ENCODE measurements at places on chromosomes 7 and 10.

- no peak for DNase-seq
Observed at GRCh38 chr10:33506838-33507661, 172.6 kb upstream of the NRP1 start.

DNA sequence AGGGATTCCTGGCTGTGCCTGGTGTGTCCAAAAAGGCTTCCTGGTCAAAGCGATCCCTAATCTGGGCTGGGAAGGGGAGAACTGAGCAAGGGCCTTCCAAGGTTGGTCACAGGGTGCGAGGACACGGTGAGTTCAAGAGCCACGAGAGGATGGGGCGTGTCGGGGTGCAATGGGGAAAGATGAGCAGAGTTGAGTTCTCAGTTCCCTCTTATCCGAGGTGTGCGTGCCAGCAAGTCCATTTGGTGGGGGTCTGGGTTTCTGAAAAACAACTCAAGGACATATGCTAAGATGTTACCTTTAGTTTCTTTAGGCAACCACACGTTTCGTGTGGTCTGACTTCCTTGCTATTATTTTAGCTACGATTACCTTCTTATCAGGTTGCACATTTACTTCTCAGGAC lies 1.3 kb downstream of the ZNF775 start:
- no peak for DNase-seq

DNA sequence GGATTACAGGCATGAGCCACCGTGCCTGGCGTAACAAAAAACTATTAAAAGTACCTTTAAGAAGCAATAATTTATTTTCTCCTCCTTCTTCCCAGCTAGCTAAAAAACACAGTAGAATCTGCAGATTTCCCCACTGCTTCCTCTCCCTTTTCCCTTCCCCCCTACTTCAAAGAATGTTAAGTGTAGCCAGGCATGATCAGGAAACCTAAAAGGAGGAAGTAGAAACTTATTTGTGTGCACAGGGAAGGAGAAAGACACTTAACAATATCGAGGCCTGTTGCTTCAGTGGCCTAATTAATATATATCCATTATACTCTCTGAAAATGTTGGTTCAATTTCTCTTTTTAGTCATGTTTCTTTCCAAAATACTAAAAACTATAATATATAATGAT lies 127.7 kb downstream of the NRBF2 start:
- no peak for DNase-seq

GRCh38 chr7:120792091-120792860 lies 65.7 kb downstream of the TSPAN12 start:
- DNase-seq: peak; percentile 16

GRCh38 chr7:44291733-44292419 lies 33.5 kb downstream of the CAMK2B start:
- DNase-seq: no peak

- no peak for DNase-seq
Observed at GRCh38 chr10:87694011-87694794, 34.5 kb downstream of the PAPSS2 start.

GRCh38 chr7:78159545-78159944 lies 361.0 kb downstream of the PHTF2 start:
- no peak for DNase-seq

DNA sequence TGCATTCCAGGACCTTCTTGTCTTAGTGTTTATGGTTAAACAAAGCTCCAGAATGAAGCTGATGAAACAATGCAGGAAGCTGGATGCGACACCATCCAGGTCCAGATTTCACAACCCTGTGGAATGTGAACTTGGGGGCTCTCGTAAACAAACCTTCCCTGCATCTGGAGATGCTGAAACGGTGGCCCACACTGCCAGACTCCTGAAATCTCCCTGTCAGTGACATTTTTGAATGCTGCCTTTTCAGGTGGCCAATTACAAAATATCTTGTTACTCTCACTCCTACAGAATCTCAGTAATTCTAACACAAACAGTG lies 18.8 kb downstream of the VIPR2 start:
- no peak for DNase-seq

DNA sequence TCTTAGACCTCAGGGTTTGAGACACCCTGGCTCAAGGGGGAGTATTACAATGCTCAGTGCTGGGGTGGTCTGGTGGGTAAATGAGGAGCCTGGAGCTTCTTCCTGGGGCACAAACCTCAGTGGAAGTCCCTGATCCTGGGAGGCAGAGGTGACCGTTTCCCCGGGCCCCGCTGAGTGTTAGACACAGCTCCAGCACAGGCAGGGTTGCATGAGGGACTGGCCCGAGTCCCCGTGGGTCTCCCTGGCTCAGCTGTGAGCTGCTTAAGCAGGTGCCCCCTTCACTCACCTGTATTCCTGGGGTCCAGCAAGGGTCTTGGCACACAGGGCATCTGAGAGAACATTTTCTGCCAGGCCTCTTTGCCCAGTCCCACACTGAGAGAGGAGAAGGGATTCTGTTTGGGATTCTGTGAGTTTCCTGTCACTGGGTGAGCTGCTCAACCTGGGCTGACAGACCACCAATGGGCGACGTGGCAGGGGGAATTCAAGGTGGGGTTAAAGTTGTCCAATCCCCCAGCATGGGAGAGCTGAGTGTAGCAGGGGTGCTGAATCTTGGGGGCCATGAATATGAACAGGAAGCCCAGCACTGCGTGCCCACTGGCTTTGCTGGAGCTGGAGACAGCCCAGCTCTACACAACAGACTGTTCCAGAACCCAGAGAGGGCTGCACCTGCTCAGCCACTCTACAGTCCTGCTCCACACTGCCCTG lies 29.9 kb downstream of the DDIT4 start:
- DNase-seq: no peak

GRCh38 chr10:63498665-63499064 lies 22.5 kb upstream of the REEP3 start:
- no peak for DNase-seq

- DNase-seq: no peak
Observed at GRCh38 chr7:92359801-92360200, 87.5 kb upstream of the GATAD1 start.

DNA sequence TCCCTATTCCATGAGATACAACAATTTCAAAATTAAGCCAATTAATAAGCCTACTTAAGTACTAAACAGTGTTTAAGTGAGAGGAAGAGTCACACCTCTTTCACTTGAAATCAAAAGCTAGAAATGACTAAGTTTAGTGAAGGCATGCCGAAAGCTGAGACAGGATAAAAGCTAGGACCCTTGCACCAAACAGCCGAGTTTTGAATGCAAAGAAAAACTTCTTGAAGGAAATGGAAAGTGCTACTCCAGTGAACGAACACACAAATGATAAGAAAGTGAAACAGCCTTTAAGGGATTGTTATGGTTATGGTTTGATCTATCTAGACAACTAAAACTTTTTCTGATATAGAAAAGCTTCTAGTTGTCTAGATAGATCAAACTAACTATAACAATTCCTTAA lies 135.4 kb upstream of the KMT2E start:
- DNase-seq: no peak

GRCh38 chr10:24726626-24727025 lies 2.9 kb upstream of the ARHGAP21 start:
- no peak for DNase-seq

DNA sequence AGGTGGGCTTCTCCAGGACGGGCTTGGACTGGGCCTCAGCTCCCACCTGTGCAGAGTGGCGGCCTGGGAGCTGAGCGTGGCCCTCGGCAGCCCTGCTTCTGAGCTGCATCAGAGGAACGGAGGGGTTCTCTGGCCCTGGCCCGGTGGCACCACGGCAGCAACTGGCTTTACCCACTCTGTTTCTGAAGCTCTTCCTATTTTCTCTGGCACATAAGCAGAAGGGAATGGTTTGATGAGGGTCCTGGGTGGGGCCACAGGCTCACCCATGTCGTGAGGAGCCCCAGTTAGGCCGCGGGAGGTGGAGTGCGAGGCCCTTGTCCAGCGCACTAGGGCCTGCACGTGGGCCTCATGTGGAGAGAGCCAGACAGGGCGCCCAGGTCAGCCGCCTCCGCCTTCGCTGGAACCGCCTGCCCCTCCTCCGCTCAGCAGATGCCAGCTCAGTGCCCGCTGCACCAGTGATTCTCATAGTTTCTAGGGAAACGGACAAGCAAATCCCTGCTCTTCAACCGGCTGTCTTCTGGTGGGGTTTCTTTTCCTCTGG lies 284.0 kb downstream of the CELF2 start:
- DNase-seq: no peak

DNA sequence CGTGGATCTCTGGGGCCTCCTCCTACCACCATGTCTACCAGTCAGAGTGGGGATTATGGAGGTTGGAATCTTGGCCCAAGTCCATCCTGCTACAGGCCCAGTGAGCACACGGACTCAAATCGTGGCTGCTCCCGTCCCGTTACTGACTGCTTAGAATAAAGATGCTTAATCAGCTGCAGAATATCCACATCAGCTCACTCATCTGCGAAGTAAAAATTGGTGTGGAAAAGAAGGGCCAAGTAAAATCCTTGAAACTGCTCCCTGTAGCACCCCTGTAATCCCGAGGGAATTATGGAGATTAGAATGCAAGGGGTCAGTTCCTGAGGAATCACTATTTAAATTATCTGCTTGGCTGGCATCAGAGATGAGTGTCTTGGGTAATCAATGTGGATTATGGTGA lies 13.0 kb upstream of the HTR5A start:
- no peak for DNase-seq

GRCh38 chr10:66919248-66919647 lies 6.6 kb upstream of the LRRTM3 start:
- DNase-seq: no peak

GRCh38 chr7:108375668-108376067 lies 80.6 kb downstream of the NRCAM start:
- no peak for DNase-seq

DNA sequence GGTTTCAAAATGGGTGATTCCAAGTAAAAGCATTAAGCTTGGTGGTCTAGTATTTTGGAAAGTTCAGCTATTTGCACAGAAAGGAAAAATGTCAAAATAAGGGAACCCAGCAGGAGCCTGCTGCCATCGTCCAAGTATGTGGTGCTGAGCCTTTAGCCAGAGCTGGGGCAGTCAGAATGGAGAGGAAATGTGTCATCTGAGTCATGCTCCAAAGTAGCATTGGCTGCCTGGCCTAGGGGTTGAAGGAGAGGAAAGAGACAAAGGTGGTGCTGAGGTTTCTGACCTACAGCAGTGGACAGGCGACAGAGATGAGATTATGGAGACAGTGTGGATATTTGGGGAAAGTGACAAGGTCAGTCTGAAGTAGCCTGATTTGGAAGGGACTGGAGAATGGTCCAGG lies 103.9 kb downstream of the PLCE1 start:
- no peak for DNase-seq

- no peak for DNase-seq
Observed at GRCh38 chr7:95357623-95358022, 33.3 kb upstream of the PON1 start.

- DNase-seq: no peak
Observed at GRCh38 chr10:14757986-14758385, 16.7 kb downstream of the FAM107B start.

DNA sequence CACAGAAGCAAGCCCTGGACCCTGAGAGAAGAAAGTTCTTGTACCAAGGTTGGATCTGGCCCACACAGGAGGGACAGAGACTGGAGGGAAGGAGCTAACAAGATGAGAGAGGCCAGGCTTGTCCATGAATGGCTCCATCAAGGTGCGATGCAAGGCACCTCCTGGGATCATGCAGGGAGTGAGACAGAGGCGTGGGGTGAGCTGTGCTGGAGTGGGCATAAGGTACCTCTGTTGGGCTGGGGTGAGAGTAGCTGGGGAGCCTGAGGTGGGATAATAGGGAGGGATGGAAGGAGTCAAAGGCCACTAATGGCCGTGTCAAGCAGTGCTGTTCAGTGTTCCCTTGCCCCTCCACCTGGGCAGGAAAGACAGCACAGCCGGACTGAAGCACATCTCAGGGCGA lies 9.9 kb downstream of the TMEM72 start:
- no peak for DNase-seq

DNA sequence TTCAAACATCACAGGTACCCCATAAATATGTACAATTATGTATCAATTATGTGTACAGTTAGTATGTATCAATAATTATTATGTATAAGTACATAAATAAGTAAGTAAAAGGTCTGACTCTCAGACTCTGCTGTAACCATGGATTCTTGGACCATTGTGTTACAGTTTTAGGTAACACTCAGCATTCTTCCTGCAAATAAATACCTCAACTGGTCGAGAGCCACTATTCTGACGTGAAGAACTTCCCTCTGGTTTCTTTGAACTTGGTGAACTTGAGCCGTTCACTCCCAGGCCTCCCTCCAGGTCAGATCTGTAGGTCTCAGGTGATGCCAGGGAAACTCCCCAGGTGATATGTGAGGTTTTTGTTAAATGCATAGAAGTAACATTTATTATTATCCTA lies 191.8 kb upstream of the PLXNA4 start:
- DNase-seq: no peak

DNA sequence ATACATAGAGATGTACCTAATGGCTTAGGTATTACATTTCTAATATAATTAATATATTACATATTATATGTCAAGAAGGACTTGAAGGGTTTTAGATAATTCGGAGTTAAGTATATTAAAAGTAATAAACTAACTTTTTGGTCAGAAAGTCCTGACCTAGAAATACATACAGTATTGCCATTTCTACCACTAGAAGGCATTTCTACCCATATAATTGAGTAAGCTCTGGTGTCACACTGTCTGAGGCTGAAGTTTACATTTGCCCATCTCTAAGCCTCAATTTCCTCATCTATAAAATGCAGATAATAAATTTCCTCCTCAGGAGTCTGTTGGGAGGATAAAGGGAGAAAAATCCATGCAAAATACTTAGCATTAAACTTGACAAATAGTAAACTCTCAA lies 7.1 kb downstream of the FKBP14 start:
- no peak for DNase-seq

DNA sequence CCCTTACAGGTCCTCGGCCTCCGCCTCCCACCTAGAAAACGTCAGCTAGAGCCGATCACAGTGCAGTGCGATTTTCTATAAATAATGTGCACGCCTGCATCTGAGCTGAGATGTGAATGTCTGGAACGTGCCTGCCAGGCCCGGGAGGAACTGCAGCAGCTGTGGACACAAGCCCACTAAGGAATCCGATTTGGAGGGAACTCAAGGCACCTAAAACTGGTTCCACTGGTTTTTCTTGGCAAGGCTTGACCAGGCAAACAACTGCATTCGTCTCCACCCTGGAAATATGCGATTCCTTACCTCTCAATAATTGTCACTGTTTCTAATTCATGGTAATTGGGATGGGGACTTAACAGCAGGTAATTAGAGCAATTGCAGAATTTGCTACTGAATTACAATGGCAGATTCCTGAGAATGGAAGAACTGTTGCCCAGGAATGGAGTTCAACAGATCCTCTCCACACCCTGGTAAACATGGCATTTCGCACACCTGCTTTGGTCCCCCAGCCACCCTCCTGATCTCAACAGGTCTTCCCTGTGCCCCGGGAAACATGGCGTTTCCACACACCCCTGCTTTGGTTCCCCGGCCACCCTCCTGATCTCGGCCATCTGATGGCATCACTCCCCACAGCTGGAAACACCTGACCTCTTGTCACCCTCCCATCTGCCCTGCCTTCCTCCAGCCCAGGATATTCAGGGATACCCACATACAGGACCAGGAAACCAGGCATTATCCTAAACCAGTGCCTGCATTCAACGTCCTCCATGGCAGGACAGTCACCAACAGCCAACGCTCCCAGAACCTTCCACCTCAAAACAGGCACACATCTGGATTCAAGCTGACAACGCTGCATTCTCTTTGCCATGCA lies 76.0 kb downstream of the DIP2C start:
- DNase-seq: no peak

- no peak for DNase-seq
Observed at GRCh38 chr7:63925626-63926460, 72.8 kb upstream of the ZNF722 start.

All from HuH-7.5 (cell line).